ENCODE measurements at places on chromosomes 16 and 17.

- DNase-seq, result no peak
Measured at GRCh38 chr17:2484876-2485275, 26.8 kb downstream of the METTL16 start.

GRCh38 chr16:67244387-67245185 is 2.7 kb downstream of the FHOD1 start:
- DNase-seq, result peak; percentile 97

GRCh38 chr16:4631444-4631843 is 6.8 kb downstream of the MGRN1 start:
- DNase-seq, result no peak

DNA sequence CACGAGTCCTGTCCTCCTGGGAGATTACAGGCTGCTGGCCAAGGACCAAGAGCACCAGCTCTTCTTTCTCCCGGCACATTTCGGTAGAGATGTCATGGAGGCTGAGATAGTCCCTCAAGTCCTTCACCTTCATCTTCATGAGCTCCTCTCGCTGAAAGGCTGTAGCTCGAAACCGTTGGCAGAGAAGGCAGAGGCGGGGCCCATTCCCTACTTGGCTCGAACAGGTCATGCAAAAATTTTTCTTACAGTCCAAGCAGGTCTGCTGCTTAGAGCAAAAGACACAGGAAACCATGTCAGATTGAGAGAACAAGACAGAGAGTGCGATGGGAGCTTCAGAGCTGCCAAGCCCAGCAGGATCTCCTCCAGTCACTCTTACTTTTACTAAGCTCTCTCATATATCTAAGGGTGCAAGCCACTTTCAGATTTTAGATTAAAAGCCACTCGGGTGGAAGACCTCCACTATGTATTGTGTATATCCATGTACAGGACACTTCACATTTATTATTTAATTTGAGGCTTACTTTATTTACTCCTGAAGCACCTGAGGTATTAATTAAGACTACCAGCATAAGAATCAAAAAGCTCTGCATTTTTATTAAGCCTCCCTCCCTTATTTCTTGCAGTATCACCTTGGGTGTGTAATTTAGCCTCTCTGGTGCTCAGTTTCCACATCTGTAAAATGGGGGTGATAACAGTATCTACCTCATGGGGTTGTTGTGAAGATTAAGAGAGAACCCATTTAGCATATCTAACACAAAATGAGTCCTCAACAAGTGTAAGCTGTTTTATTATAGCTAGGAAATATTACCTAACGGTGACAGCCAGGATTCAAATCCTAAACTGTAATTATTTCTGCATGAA is 41.4 kb downstream of the LIG3 start:
- DNase-seq, result no peak

- no peak for DNase-seq
Measured at GRCh38 chr17:14301279-14302090, 604 bp downstream of the HS3ST3B1 start.

All from fibroblast of skin of scalp (primary cell).